Fibroblast of skin of right quadriceps (primary cell): ENCODE measurements at places on chromosomes 7 and 10.
A peak's percentile ranks its signal among the peaks of the same experiment; 100 is the strongest.

DNA sequence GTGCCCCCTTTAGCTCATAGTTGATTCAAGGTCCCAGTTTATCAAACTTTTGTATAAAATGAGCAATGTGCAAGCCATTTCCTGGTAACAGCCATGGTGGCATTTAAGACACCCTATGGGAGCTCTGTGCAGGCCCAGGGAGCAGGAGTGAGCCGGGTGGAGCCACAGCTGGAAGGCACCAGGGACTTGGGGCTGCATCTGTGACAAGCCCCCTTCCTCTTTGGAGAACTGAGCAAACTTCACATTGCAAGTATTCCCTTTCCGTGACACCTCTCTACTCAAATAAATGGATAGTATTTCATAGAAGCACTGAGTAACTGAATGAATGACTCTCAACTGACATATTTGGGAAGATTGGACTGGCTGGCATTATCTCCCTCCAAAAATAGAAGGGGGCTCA, 558.7 kb upstream of the FOXK1 start:
- DNase-seq = no peak

DNA sequence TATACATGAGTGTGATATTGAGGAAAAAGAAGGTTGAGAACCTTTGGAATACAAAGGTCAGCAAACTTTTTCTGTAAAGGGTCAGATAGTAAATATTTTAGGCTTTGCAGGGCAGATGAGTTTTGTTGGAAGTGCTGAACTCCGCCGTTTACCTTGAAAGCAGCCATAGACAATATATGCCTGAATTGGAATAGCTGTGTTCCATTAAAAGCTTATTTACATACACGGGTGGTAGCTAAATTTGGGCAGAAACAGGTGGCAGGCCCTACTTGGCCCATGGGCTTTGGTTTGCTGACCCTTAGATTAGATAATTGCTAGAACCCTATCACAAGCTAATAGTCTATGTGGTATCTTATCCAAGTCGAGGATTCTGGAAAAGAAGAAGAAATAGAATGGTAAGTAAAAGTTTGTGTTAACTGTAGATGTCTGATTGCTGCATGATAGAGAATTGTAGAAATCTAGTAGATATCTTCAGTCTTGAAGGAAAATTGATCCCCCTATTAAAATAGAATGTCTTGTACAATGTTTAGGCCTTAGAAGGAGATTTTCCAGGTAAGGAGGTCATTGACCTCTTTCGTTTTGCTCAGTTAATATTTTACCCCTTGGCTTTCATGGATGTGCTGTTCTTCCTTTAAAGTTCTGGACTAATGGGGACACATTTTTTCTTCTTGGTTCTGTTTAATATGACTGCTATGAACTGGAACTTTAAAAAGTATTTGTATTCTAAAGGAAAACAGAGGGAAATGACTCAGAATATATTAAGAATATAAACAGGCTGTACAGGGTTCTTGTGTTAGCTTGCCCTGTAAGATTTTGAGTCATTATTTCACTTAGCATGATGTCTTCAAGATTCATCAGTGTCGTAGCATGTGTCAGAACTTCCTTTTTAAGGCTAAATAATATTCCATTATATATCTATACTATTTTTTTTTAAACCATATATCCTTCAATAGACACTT, 8.0 kb downstream of the RBM33 start:
- no peak for DNase-seq

DNA sequence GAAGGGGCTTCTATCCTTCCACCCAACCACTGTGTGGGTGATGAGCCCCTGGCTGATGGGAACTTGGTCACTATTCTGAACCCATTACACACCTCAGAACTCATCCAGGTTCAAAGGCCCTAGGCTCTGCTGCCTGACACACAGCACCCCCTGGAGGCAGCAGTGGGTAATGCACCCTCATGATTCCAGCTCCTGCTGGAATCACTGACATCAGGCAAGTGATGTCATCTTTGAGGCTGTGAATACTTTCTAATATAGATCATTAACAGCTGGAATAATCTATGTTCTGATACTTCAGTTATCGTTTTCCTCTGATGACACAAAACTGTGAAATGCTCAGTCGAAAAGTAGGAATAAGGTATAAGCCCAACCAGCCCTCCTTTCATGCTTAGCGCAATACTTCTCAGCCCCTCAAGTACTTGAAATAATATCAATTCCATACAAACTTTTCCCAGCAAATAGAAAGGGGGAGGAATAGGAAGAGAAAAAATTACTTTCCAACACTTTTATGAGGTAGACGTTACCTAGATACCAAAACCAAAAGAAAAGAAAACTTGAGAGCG, 7.5 kb upstream of the RBP3 start:
- DNase-seq = peak; percentile 34

DNA sequence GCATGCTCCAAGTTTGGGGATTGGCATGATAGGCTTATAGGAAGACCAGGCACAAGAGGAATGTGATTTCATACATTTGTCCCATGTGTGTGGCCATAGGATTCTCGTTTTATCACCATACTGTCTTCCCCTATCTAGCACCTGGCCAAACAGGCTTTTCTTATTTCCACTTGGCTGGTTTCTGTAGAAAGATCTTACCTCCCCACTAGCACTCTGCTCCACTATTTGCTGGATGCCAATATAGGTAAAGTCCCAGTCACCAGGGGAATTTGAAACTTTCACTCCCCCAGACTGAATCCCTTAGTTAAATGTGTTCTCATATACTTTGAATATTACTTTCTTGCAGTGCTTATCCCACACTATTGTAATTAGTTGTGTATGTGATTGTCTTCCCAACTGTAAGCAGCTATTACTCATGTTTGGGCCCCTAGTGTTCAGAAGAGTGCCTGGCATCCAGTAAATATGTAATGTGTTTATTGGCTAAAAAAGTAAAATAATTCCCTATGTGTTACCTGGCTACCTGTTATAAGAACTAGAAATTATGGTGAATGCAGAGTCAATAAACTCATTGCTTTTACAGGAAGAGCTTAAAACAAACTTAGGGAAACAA, 109.0 kb downstream of the LRMDA start:
- no peak for DNase-seq

- DNase-seq = peak; percentile 13
Measured at GRCh38 chr7:114703677-114704076, 218.2 kb upstream of the MDFIC start.

DNA sequence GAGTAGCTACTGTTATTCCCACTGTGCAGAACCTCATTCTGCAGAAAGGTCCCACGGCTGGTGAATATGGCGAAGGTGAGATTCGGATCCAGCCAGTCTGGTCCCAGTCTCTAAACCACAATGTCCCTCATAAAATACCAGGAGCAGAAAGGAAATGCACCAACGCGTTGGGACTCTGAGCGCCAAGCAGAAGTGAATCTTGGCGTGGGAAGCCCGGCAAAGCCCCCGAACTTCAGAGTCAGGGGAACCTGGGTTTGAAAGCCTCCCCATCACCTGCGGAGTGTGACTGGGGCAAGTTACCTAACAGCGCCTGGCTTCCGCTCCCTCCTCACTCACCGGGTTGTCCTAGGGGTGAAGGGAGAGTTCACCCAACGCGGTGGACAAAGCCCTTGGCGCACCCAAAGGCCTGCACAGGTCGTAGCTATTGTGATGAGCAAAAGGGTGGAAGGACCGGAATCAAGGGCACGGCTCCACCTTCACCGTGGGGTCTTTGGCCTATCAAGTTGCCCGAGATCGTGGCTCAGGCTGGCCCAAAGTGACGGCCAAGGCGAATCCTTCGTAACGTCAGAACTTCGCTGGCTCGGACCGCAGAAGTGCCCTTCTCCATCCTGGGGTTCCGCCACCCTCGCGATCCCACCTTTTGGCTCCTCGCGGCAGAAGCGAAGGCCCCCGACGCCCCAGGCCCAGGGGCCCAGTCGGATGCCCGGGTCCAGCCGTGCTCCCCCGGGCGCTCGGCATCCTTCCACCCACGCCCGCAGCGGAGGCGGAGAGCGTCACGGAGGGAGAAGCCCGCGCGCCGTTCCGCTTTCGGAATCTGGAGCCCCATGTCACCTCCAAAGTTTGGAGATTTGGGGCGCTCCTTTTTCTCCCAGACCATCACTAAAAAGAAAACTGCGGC, 811 bp downstream of the RGS10 start:
- DNase-seq = no peak
